ENCODE measurements at places on chromosomes 11 and 22.

DNA sequence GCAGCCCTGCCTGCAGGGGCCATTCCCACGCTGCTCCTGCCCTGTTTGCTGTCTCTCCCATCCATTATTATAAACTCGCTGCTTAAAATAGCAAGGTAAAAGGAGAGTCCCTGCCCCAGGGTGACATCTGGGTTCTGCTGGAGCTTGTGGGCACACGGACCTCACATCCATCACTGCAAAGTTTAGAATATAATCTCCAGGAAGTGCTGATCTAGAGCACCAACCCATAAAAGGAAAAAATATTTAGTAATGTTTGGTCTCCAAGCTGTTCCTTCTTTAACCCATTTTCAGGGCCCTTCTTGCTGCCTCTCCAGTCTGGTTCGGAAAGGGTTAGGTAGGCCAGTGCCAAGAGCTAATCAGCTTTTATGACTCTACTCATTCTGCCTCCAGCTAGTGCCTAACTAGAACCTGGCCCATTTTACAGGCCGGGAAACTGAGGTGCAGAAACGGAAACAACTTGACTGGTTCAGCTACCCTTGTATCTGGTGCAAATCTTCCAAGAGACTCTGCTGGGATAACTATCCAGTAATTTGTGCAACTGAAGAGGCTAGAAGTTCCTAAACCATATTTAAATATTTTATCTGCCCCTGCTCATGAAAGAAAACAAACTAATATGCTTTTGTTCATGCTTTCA is 37.5 kb downstream of the IRAG1 start:
- no peak for DNase-seq

DNA sequence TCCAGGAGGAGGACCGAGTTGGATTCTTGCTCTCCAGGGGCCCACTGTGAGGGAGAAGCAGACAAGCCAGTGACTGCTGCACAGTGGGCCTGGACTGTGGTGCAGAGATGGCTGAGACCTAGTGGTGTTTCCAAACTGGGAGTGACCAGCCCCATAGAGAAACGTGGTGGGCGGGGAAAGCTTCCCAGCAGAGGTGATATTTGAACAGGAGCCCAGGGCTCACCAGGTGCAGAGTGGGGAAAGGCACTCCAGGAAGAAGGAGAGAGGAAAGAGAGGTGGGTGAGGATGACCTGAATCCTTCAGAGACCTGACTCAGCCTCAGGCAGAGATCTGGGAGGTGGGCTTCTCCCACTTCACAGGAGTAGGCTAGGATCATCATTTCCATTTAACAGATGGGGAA is 52.1 kb upstream of the RASD2 start:
- DNase-seq: no peak

DNA sequence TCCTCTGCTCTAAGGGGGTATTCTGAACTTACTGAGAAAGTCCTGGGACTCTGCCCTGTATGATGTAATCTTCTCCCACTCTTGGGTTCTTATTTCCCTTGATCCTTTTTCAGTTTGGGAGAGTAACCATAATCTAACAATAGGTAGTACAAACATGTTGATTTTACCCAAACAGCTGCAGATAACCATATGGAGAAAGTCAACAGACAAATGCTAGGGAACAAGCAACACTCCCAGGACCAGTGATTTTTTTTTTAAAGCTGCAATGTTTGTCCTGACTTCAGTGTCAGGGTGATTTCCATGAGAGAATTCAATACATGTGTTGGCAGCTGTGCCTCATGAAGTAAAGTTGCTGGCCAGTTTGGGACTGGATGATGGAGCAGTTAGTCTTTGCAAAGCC is 156.5 kb downstream of the FCHSD2 start:
- DNase-seq: no peak

- DNase-seq: no peak
Observed at GRCh38 chr22:50176850-50177536, 6.5 kb downstream of the PANX2 start.

DNA sequence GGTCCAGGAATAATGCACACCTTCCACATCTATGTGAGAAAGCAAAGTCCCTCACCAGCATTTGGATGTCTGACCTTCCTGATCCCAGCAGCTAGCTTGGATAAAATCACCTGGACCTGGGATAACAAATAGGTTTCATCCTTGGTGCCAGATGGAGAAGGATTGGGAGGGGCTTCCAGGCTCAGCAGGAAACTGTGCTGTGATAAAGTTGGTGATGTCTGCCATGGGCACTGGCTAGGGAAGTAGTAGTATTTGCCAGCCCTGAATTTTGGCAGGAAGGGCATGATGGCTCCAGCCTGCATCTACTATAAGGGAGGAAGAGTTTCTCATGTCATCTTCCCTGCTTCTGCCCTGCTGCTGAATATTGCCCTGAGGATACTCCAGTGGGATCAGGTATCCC is 37.5 kb downstream of the C11orf91 start:
- no peak for DNase-seq
